ENCODE measurements at places on chromosomes 1 and 21.
A peak's percentile ranks its signal among the peaks of the same experiment; 100 is the strongest.

GRCh38 chr1:75908717-75909152 is 23.5 kb downstream of the ASB17 start:
- DNase-seq = no peak

DNA sequence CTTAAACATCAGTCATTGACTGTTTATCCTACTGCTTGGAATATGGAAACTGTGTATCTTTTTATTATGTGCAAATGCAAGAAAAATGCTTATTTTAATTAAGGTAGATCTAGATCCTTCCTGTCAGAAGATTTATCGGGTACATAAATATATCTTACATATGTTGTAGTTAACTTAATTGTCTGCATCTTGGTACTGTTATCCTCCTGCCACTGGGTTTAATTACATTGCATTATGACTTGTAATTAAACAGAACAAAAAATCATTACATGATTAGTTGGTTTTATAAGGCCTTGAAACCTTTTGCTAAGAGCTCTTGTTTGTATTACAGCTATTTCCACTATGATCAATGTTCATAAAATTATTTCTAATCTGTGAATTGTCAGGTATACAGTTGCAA is 211.2 kb downstream of the PTGER3 start:
- DNase-seq = no peak

DNA sequence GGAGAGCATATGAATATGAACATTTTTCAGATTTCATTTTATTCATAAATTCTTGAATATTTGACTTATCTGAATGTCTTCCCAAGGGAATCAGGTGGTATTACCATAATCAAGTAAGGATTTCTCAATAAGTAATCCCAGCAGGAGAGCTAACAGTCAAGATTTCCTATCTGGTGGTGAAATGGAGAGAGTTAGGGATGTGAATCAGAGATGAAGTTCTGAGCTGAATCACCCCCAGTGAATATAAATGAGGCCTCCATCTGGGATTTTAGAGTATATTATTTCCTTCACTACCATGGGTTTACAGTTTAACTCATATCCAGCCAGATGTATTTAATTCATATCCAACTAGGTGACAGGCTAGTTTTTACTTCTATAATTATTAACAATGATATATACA is 61.5 kb upstream of the RGS2 start:
- no peak for DNase-seq

- peak; percentile 39 for DNase-seq
These were observed 42.0 kb downstream of the PROX1 start for GRCh38 chr1:214029796-214030195.

DNA sequence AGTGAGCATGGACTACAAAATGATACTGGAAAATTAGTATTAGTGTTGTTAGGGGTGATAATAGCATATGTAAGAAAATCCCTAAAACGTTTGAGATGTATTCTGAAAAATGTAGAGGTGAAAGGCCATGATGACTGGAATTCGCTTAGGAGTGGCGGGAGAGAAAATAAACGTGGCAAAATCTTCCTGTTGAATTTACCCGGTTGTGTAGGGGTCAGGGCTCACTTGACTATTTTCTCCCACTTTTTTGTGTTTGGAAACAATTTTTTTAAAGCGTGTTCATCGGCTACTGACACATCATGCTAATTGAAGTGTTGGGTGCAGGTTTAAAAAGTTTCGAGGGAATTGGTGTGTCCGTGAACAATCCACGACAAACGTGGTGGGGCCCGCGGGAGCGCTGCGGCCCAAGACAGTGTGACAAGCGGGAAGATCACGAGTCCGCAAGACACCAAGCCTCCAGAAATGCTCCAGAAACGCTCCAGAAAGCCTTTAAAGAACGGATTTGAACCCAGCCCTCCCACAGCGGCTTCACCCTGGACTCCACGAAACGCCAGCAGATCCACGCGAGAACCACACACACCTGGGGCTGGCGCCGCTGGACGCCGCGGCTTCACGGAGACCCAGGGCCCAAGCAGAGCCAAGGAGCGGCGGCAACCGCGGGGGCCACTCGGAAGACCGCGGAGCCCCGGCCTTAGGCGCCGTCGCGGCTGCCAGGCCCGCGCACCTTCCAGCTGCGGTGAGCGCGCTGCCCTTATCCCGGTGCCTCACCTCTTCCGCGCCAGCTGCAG is 573 bp downstream of the PSMG1 start:
- DNase-seq = no peak

DNA sequence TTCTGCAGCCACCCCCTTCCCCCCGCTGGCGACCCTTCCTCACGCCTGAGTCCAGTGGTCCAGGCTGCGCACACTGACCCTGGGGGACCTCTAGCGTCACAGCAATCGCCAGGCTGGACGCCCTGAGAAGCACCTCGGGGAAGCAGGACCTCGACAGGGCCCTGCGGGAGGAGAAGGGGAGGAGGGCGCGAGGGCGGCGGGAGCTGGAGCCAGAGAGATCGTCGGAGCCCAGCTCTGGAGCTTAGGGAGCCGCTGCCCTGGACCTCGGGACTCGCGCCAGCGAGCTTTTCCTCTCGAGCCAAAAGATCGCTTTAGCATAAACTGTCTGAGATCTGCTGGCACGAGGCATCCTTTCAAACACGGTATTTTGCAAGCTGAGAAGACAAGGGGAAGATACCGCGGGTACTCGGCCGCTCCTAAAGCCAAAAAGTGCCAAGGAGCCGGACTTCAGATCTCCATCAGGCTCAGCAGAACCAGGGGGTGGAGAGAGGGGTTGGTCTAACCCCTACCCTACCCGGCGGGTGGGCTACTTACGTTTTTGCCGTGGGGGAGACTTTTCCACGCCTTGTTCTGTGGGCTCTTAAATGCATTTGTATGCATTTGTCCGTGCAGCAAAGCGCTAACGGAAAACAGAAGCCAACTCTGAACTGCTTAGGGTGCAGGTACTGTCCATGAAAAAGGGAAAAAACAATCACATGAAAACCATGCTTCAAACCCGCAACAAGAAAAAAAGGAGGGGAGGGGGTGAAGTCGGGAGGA is 586 bp downstream of the COL24A1 start:
- DNase-seq = peak; percentile 68

DNA sequence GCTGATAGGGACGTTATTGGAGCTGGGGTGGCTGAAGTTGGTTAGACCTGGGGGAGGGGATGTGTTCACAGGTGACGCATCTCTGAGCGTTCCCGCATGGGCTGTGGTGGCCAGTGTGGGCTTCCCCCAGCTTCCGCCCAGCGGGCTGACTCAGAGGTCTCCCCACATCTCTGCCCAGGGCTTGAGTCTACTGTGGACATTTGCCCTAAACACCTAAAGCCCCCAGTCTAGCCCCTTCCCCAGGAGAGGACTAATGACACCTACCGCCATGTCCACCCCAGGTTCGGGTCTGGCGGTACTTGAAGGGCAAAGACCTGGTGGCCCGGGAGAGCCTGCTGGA is 2.0 kb downstream of the AGRN start:
- no peak for DNase-seq

GRCh38 chr1:162956922-162957321 is 95.9 kb upstream of the CCDC190 start:
- no peak for DNase-seq

DNA sequence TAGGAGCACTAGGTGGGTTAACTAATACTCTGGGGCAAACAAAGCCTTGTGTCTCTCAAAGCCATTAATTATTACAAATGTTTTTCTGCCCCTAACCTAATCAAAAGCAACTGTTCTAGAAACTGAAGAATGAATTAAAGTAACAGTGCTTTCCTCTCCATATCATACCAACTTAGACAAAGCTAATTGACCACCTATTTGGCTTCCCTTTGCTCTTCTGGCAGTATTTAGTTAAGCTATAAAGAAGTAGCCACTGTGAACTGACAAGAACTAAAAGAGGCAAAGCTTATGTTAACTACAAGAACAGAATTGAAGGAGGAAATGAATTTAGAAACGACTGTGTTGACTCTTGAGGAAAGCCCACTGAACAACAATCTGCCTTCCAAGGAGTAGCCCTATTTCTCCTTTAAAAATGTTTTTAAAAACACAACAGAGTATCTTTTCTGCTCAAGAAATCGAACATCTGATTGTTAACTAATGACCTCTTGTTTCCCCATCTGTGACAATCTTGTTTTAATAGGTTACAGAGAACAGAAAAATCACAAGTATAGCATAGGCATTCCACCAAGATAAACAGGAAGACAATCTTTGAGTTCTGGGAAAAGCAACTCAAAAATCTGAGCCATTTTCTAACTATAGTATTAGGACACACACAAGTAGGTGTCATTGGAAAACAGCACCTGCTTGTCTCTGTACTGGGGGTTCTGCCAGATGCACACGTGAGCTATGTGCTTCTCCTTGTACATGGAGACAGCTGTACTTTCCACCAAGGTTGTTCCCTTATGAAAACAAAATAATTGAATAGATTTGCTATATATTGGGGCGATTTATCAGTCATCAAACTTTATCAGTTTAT is 3.1 kb upstream of the EGLN1 start:
- DNase-seq = no peak

- no peak for DNase-seq
These were observed 31.1 kb upstream of the DNASE2B start for GRCh38 chr1:84367219-84367618.

DNA sequence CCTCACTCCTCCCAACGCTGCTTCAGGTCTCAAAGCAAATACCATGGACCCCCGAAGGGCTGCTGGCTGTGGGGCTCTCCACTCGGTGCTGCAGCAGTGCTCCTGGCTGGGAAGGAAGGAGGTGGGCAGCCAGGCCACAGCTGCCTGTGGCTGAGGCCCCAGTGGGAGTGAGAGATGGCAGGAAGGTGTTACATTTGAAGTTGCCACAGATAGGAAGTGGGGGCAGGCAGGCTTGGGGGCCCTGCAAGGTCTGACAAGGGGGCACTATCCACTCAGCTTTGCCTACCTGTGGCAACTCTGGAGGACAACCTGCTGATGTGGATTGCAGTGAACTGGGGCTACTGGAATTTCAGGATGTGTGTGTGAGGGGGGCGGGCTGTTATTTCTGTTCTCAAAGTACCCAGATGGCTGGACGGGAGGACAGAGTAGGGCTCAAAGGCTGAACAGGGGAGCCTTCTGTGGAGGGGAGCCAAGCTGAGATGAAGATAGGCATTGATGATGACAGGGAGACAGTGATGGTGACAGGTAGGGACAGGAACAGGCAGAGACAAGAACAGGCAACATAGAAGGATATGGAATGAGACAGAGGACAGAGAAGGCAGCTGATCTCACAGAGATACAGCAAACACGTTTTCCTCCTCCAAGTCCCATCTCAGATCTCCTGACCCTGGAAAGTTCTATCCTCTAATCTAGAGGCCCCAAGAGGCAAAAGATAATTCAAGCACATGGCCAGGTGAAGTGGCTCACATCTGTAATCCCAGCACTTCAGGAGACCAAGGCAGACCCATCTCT is 1.8 kb downstream of the ZNF683 start:
- no peak for DNase-seq

DNA sequence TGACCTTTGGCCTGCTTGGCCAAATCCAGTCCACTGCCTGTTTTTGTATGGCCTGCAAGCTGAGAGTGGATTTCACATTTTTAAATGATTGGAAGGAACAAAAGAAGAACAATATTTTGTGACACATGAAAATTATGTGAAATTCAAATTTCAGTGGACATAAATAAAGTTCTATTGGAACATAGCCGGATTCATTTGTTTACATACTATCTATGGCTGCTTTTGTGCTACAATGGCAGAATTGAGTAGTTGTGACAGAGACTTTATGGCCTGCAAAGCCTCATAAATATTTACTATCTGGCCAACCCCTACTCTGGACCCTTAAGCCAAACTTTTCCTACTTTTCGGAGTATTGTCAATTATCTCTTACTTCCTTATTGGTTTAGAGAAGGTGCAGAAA is 66.6 kb upstream of the IPO9 start:
- no peak for DNase-seq

- no peak for DNase-seq
These were observed 104.9 kb upstream of the PLD5 start for GRCh38 chr1:242629396-242629795.

DNA sequence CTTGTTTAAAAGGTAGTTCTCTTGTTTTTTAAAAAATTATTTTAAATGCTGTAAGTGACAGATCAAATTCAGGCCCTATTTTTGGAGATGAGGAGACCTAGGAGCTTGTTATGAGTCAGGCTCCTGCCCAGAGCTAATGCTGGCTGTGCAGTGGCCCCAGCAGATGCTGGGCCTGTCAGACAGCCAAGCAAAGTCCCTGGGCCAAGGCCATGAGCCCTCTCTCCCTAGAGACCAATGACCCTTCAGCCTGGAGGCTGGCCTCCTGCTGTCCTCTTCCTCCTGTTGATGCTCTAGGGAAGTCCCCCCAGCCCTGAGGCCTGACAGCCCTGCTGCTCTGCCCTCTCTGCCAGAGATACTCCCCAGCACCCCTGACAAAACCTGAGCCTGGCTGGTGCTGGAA is 128.1 kb upstream of the CTTNBP2NL start:
- DNase-seq = no peak

GRCh38 chr1:31727849-31728248 is 24.0 kb upstream of the COL16A1 start:
- no peak for DNase-seq

DNA sequence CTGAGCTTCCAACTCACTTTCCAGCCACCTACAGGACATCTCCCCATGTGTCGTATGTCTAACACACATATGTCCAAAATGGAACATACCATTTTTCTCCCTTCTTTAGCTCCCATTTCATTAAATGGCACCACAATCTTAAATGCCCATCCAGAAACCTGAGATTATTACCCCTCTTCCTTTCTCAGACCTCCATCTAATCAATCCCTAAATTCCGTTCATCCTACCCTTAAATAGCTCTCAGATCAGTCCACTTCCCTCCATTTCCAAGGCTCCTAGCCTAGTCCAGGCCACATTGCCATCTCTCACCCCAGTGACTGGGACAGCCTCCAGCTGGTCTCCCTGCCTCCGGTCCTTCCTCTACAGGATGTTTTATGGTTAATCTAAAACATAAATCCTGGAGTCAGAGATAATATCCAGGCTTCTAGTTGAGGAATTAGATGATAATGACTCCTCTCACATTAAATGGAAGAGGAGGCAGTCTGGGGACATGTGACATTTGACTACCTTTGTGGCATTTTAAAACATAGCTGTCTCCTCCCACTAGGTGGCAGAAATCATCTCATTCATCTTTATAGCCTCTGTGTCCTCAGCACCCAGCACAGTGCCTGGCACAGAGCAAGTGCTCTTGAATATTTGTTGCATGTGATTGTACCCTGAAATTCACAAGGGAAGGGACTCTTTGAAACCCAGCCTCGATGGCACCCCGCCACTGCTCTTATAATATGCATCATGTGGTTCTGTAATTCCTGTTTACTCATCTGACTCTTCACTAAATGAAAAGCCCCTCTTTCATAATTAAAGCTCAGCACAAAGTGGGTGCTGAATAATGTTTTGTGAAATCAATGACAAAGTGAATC is 102.3 kb downstream of the TMEM53 start:
- no peak for DNase-seq

DNA sequence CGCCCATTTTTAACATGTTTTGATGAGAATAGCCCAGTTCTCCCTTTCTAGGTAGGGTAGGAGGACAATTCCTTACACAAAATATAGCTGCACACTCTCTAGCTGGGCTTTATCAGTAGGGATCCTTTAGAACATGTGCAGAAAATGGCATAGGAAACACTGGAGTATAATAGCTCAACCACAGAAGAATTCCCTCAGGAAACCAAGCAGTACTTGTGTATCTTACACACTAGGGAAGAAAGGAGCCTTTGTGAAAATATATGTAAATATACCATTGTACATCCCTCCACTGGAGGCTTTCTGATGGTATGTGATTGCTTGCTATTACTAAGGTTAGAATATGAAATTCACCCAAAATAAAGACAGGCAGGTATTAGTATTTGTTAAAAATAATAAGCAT is 153.5 kb downstream of the LRRC40 start:
- DNase-seq = no peak

GRCh38 chr1:195709821-195710220 is 898.4 kb downstream of the KCNT2 start:
- DNase-seq = no peak

GRCh38 chr1:115041654-115042053 is 12.0 kb downstream of the TSHB start:
- DNase-seq = no peak
